AG20443 (cell line): ENCODE measurements at places on chromosomes 12 and 14.

GRCh38 chr12:85872497-85873091 is 1.5 kb upstream of the NTS start:
- peak; percentile 30 for DNase-seq

DNA sequence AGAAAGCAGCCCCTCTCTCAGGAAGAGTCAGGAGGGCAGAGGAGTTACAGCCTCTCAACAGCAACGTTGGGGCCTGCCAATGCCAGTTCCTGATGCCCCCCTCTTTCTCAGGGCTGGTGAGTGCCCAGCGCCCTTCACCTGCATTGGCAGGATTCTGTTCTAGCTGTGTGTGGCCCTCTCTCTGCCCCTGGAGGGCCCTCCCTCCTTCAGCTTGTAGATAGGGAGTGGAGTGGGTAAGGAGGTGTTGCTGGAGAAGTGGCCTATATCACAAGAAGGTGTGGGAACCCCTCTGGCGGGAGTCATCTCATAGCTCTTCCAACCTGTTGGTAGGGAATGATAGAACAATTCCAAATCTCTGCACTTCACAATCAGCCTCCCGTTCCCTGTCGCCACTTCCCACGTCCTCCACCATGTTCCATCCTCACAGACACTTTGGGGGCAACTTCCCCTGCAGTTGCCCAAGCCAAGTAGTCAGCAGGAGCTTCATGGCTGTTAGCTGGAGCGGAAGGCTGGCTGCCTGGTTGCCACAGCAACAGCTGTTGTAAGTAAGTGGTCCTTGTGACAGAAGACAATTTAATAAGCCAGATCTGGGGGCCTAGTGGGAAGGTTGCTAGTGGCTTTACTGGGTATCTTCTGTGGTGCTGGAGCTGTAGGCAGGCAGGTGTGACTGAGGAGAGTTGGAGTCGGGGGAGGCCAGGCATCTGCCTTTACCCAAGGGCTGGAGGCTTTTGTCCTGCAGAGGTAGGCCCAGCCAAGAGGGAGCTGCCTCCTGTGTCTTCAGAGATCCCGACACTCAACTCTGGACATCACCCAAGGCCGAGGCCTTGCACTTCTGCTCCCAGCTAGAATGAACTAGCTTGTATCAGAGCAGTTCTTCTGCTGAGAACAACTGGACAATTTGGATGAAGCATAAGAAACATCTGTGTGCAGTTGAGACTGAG is 38.4 kb downstream of the GALNT16 start:
- peak; percentile 1 for DNase-seq

- no peak for DNase-seq
These were observed 118.6 kb upstream of the SYT1 start for GRCh38 chr12:78746001-78746400.

GRCh38 chr12:112705037-112705632 is 86.4 kb upstream of the RPH3A start:
- no peak for DNase-seq

GRCh38 chr12:85575120-85576096 is 260.8 kb downstream of the RASSF9 start:
- DNase-seq, result peak; percentile 68

DNA sequence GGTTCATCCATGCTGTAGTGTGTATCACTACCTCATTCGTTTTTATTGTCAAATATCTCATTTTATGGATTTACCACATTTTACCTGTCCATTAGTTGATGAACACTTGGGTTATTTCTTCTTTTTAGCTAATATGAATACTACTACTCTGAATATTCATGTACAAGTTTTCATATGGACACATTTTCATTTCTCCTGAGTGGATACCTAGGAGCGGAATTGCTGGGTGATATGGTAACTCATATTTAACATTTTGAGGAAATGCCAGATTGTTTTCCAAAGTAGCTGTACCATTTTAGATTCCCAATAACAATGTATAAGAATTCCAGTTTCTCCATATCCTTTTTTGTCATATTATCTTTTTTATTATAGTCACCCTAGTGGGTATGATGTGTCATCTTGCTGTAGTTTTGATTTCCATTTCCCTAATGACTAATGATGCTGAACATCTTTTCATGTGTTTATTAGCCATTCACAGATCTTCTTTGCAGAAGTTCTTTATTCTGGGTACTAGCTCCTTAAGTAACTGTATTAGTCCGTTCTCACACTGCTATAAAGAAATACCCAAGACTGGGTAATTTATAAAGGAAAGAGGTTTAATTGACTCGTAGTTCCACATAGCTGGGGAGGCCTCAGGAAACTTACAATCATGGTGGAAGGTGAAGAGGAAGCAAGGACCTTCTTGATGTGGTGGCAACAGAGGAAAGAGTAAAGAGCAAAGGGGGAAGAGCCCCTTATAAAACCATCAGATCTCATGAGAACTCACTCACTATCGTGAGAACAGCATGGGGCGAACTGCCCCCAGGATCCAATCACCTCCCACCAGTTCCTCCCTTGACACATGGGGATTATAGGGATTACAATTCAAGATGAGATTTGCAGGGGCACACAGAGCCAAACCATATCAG is 11.9 kb downstream of the NRDE2 start:
- DNase-seq, result no peak

- peak; percentile 61 for DNase-seq
These were observed 2.6 kb downstream of the SMIM41 start for GRCh38 chr12:52082026-52082668.

DNA sequence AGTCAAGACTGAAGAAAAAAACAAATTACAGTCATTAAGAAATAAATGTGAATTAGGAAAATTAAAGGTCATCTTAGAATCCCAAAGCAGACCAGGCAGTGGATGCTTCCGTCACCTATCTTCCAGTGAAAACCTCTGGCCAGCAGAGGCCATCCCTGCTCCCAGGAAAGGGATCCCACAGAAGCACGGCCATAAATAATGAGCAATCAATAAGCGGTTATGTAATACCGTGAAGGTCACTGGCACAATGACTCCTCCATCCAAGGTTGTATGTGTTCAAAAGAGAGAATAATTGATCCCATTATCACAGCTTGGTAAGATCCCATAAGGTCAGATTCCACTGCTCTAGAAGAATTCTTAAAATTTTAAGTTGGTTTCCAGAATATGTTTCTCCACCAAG is 85.7 kb downstream of the PPP2R5E start:
- no peak for DNase-seq

- no peak for DNase-seq
These were observed 47.7 kb downstream of the DAAM1 start for GRCh38 chr14:59236195-59236594.

- peak; percentile 78 for DNase-seq
These were observed 91.9 kb downstream of the TMEM30B start for GRCh38 chr14:61188978-61189808.

GRCh38 chr12:89537389-89537788 is 11.5 kb upstream of the POC1B start:
- DNase-seq, result no peak

GRCh38 chr14:32596390-32596789 is 267.3 kb downstream of the AKAP6 start:
- no peak for DNase-seq

DNA sequence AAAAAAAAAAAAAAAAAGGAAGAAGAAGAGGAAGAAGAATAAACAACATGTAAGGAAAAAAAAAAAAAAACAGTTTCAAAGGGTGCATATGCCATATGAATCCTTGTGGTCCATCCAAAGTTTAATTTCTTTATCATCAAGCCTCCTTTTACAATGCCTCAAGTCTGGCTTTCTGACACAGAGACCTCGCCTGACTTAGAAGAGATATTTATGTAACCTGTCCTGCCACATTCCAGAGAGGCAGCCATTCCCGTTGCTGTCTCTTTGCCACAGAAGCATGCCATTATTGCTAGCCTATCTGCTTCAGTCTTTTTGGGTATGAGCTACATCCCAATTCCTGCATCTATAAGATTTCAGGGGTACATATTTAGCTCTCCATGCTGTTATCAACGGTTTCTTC is 596.7 kb upstream of the ATP2B1 start:
- no peak for DNase-seq

GRCh38 chr14:89947344-89947743 is 7.2 kb downstream of the EFCAB11 start:
- no peak for DNase-seq

DNA sequence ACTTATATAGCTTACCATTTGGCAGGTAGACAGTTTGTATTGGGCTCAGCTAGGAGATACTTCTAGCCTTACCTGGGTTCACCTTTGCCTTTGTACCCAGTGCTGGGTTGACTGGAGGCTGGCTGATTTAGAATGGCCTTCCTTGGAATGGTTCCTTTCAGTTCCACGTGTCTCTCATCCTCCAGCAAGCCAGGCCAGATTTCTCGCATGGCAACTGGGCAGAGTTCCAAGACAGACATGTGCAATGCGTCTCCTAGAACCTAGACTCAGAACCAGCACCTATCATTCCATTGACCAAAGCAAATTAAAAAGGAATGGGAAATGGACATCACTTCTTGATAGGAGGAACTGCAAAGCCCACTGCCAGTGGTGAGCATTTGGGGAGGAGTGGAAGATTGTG is 79.1 kb upstream of the BDKRB2 start:
- DNase-seq, result no peak

GRCh38 chr12:50536831-50537537 is 32.2 kb downstream of the DIP2B start:
- DNase-seq, result no peak

GRCh38 chr14:65101631-65102440 is 481 bp downstream of the MAX start:
- peak; percentile 29 for DNase-seq

GRCh38 chr14:56774503-56774902 is 35.8 kb downstream of the OTX2 start:
- no peak for DNase-seq

GRCh38 chr12:3790642-3791041 is 37.7 kb upstream of the CRACR2A start:
- no peak for DNase-seq

GRCh38 chr12:12734054-12734453 is 16.9 kb downstream of the CDKN1B start:
- DNase-seq, result no peak
